Bronchial smooth muscle cell (primary cell): ENCODE measurements at places on chromosomes 4 and X. TPM values are rescaled to one million over a fixed set of nuclear protein-coding genes. Genes with fewer than 3 reads are reported as not detected.

The ODAM gene
- total RNA-seq: not detected in 2 replicates

The ENPEP gene
- total RNA-seq: 0.16 and 0.17 TPM in 2 replicates

The CDKL2 gene
- 1.2 and 1.3 TPM in 2 replicates for total RNA-seq

The ANAPC4 gene
- 17.4 and 23.0 TPM in 2 replicates for total RNA-seq

The GUCY1B1 gene
- 39.1 and 46.3 TPM in 2 replicates for total RNA-seq

The CXCL13 gene
- total RNA-seq: not detected in 2 replicates
